Fibroblast of lung (primary cell): ENCODE measurements at places on chromosomes 7 and 10. TPM values are rescaled to one million over a fixed set of nuclear protein-coding genes. Genes with fewer than 3 reads are reported as not detected.

DNA sequence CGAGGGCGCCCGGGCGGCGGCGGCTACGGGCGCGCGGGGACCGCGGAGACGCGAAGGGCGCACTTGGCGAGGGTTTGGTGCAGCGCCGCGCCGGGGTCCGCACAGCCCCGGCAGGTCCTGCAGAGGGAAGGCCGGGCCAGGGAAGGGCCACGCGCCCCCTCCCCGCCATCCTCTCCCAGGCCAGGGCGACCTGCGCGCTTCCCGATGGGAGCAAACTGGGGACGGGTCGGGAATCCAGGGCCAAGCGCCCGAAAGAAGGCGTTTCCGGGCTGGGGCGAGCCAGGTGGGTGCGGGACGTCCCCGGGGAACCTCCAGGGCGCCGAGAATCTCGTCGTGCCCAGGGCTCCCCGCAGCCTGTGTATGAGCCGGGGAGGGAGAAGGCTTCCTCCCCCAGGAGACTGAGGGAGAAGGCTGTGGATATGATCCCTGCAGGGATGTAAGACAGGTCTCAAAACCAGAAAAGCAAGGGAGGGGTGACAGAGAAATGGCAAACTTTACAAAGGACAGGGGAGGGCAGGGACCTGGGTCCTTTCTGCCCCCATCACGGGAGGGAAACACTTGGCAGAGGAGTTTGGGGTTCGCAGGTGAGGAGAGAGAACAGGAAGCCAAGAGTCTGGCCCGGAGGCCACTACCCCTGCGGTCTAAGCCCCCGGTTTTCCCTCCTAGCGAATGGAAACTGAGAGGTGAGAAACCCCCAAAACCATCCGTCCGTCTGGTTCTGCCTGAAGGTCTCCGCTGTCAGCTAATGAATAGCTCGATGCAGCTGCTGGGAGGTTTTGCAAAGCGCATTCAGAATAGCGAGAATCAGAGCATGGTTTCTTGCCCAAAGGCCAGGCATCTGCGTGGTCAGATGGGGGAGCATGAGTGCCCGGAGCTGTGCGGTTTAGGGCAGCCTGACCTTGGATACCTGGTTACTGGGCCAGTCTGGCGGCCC lies 674 bp downstream of the AMZ1 start:
- no peak overlapping the region for H3K27ac ChIP-seq
- no peak overlapping the region for H3K4me3 ChIP-seq
- peak; percentile 35 for DNase-seq
- H3K4me1 ChIP-seq = peaks cover 6% of the 10 kb centered on the region

GRCh38 chr7:127396184-127396583 lies 3.7 kb upstream of the ZNF800 start:
- H3K4me1 ChIP-seq = no peaks in the 10 kb centered on the region
- no peak overlapping the region for H3K27ac ChIP-seq
- no peak overlapping the region for H3K4me3 ChIP-seq
- H3K36me3 ChIP-seq = no peaks in the 10 kb centered on the region
- DNase-seq = no peak
- H3K27me3 ChIP-seq = no peaks in the 10 kb centered on the region

- H3K4me3 ChIP-seq = no peak overlapping the region
- no peaks in the 10 kb centered on the region for H3K27me3 ChIP-seq
- H3K36me3 ChIP-seq = peaks cover 1% of the 10 kb centered on the region
- no peak for DNase-seq
Observed at GRCh38 chr7:151595702-151596350, 76.1 kb upstream of the RHEB start.

DNA sequence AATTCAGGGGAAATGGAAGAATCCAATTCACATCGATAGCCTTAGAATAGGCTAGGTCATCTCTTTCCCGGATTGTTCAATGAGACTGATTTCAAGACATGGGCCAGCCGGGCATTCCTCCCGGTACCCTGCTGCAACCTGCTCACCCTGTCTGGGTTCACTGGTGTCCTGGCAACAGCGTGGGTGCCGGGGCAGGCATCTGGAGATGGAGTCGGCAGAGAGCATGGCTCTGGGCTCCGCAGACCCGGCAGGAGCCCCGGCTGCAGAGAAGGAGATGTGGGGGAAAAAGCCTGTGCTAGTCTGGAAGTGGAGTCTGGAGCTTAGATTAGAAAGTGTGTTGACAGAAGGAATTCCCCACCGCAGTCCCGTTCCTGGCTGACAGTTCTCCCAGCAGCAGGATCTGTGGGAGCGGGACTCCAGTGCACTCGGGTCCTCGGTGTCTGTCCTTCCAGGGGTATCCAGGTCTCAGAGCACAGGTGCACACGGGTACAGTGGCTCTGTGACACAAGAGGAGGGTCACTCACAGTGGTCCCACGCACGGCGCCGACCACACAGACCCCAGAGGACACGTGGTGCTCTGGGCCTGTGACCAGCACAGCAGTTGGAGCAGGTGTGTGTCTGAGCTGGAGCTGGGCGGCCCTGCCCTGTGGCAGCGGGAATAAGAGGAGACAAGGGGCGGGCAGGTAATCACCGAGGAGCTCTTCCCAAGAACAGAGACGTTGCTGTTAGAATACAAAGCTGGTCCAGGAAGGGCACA lies 65.7 kb upstream of the PITRM1 start:
- no peak overlapping the region for H3K4me3 ChIP-seq
- no peak for DNase-seq
- H3K27ac ChIP-seq = no peak overlapping the region
- no peaks in the 10 kb centered on the region for H3K36me3 ChIP-seq
- peaks cover 3% of the 10 kb centered on the region for H3K4me1 ChIP-seq

- H3K36me3 ChIP-seq = no peaks in the 10 kb centered on the region
- H3K4me1 ChIP-seq = no peaks in the 10 kb centered on the region
- no peak for DNase-seq
Observed at GRCh38 chr7:156279635-156280034, 360.9 kb upstream of the RNF32 start.

DNA sequence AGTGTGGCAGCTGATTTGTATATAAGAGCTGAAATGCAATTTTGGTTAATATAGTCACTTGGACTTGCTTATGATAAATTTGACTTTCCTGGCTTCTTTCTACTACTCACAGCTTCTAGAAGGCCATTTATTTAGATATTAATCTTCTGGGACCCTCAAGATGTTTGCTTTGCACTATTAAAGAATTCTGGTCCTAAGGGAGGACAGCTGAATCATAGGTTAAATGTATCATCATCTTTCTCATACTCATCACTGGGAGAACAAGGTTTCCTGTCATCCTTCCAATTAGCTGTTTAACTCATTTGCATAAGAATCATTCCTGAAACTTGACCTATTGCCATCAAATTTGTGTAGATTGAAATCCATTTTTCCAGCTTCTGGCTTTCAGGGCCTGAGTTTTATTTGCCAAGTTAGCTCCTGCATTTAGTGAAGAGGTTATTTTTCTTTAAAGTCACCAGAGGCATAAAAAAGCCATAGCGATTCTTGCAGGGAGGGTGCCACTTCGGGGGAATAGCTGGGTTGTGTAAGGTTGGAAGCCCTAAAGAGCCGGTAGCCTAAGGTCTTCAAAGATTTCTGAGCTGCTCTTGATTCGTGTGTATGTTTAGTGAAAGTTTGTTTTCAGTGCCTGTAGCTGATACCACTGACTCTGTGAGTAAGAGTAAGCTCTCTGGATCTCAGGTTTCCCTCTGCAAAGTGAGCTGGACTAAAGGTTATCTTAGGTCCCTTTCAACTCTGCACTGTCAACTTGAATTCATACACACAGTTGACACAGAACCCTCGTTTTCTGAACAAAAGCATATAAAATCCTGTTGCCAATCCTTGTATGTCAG lies 4.3 kb downstream of the MAP3K8 start:
- peaks cover 5% of the 10 kb centered on the region for H3K36me3 ChIP-seq
- H3K4me1 ChIP-seq = peaks cover 11% of the 10 kb centered on the region
- H3K27me3 ChIP-seq = no peaks in the 10 kb centered on the region
- peak; percentile 45 for DNase-seq
- peak overlapping the region; percentile 95 for H3K27ac ChIP-seq
- peak overlapping the region; percentile 83 for H3K4me3 ChIP-seq

DNA sequence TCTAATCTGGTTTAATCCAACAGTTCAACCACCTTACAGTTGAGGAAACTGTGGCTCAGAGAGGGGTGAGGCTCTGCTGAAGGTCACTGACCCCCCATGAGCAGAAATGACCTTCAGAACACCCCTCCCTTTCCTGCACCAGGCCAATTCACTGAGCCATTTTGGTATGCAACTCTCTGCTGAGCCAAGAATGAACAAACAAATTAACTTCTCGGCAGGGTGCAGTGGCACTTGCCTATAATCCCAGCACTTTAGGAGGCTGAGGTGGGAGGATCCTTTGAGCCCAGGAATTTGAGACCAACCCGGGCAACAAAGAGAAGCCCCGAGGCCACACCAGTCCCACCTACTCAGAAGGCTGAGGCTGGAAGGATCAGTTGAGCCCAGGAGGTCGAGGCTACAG lies 29.8 kb downstream of the PDGFA start:
- no peak overlapping the region for H3K4me3 ChIP-seq
- DNase-seq = no peak
- H3K36me3 ChIP-seq = no peaks in the 10 kb centered on the region
- H3K27ac ChIP-seq = no peak overlapping the region
- no peaks in the 10 kb centered on the region for H3K27me3 ChIP-seq

GRCh38 chr7:126720232-126720631 lies 532.5 kb downstream of the GRM8 start:
- H3K27me3 ChIP-seq = no peaks in the 10 kb centered on the region
- H3K36me3 ChIP-seq = no peaks in the 10 kb centered on the region
- no peak overlapping the region for H3K27ac ChIP-seq

DNA sequence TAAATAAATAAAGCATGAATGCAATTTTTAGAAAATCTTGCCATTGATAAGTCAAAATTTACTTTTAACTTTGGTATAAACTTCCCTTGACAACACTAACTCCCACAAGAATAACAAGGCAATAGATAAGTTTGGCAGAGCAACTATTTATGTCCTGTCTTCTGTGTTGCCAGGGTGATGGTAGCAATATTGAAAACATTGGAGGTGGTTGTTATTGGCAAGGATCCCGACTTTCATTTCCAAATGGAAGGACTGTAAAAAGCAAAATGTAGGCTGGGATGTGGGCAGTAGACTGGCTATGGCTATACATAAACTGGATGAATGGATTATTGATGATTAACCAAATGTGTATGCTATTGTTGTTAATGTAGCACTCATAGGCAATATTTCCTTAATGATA lies 134.9 kb upstream of the CACNA2D1 start:
- H3K27me3 ChIP-seq = no peaks in the 10 kb centered on the region
- no peaks in the 10 kb centered on the region for H3K36me3 ChIP-seq
- no peak overlapping the region for H3K4me3 ChIP-seq
- DNase-seq = peak; percentile 36

DNA sequence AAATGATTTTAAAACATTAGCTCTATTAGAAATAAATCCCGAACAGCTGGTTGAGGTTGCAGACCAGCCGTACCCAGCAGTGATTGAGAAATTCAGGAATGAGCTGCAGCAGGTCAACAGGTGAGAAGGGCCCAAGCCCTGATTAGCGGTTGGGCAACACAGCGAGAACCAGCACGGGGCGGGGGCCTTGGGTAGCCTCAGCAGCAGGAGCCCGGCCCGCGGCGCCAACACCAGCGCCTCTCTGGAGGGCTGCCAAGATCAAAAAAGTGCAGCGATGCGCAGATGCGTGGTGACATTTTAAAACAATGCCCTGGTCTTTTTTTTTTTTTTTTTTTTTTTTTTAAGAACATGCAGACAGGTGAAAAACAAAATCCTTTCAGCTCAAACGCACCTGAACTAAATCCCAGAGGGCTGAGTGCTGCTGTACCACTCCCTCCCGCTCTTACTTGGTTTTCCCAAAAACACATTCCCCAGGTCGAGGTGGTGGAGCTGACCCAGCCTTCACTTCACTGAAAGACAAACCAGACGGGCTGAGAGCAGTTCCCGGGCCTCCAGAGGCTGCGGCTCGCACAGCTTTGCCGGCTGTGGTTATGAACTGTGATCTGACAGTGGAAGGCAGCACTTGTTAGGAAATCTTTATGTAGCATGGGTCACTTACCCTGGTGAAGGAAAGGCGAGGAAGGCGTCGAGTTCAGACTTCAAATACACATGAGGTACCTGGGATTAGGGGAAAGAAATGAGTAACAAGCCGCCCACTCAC lies 579.4 kb downstream of the SDK1 start:
- H3K36me3 ChIP-seq = no peaks in the 10 kb centered on the region
- no peak overlapping the region for H3K4me3 ChIP-seq
- no peaks in the 10 kb centered on the region for H3K4me1 ChIP-seq
- H3K27ac ChIP-seq = no peak overlapping the region
- no peaks in the 10 kb centered on the region for H3K27me3 ChIP-seq

- H3K27ac ChIP-seq = no peak overlapping the region
- no peak overlapping the region for H3K4me3 ChIP-seq
Observed at GRCh38 chr7:27910326-27910725, 170.4 kb downstream of the TAX1BP1 start.

Gene GET4
- 21.6 and 23.1 TPM in 2 replicates for total RNA-seq

Gene TMEM236
- total RNA-seq = under 0.01 and 0.17 TPM in 2 replicates

Gene CYP26C1
- under 0.01 TPM in 2 replicates for total RNA-seq

Gene HTRA1
- 109 and 198 TPM in 2 replicates for total RNA-seq

Gene NANOS1
- total RNA-seq = 1.0 and 1.2 TPM in 2 replicates

Gene HSPA14
- 7.4 and 8.5 TPM in 2 replicates for total RNA-seq

Gene CHST15
- total RNA-seq = 7.9 and 8.2 TPM in 2 replicates
